Activated CD4-positive, alpha-beta T cell treated with anti-CD3 and anti-CD28 coated beads for 48 hours (primary cell): ENCODE measurements at places on chromosomes 5 and 9.
A peak's percentile ranks its signal among the peaks of the same experiment; 100 is the strongest.

- DNase-seq, result no peak
These were observed 81.3 kb upstream of the ERCC6L2 start for GRCh38 chr9:95793924-95794828.

- no peak for DNase-seq
These were observed 85.8 kb upstream of the IER5L start for GRCh38 chr9:129263836-129264235.

- peak; percentile 25 for DNase-seq
These were observed 30.4 kb upstream of the NOTCH1 start for GRCh38 chr9:136576269-136576626.

- DNase-seq, result no peak
These were observed 60.7 kb downstream of the TAF11L14 start for GRCh38 chr5:17694914-17695313.

DNA sequence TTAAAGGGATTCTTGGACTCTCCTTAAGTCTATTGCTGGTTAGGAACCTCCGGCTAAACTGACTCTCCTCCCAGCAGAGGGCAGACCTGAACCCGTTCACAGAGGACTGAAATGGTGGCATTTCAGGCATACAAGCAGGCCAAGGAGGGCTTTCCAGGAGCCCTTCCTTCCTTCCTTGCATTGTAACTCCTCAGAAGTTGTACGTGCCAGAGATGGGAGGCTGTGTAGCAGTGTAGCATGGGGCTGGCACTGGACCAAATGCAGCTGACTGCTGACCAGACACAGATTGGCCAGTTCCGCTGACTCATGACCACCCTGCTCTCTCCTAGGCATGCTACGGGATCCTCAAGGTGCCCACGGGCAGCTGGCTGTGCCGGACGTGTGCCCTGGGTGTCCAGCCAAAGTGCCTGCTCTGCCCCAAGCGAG is 36.4 kb downstream of the JADE2 start:
- no peak for DNase-seq

GRCh38 chr5:43020399-43020746 is 19.7 kb downstream of the ANXA2R start:
- peak; percentile 50 for DNase-seq

DNA sequence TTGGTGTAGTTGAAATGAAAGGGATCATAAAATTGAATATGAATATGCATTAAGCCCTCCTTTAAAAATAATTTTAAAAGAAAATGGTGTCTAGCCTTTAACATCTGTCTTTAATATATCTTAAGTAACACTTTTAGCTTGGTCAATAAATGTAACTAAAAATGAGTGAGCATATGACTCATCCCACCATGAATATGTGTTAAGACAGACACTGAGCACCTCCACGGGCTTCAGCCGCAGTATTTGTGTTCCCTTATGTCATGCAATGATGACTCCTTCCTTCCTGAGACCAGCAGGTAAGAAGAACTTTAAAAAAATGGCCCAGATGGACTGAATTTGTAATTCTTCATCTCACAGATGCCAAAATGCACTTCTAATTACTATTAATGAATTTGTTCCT is 563.2 kb downstream of the NR2F1-AS1 start:
- DNase-seq, result no peak

- DNase-seq, result peak; percentile 13
These were observed 72.7 kb downstream of the FAM78A start for GRCh38 chr9:131203431-131204218.

DNA sequence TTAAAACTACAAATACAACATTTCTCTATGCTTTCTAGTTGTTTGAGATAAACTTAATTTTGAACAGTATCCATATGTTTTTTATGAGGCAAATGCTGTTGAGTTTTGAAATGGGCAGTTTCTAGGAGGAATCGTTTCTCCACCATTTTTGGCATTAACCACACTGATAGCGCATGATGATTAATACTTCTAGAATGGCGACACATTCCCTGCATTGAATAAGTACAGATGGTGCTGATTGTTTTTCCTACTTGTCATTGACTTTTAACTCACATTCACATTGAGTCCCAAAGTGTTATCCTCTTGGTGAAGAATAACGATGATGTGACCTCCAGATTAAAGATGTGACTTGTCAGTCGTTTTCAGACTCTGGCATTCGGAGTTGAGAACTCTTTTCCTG is 6.5 kb upstream of the CCDC192 start:
- no peak for DNase-seq

DNA sequence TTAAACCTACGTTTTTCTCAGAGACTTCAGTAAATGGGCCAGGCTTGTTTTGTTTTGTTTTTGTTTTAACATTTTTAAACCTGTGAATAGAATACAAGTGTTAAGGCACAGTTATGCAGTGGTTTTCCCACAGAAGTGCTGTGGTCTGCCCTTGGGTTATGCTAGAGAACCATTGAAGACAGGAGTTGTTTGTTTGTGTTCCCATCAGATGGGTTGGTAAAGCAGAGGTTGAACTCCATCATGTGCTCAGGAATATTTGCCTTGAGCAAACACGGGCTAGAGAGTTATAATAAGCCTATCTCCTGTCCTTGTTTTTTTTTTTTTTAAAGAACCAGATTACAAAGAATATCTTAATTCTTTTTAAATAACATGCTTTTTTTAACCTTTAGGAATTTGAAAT is 28.5 kb downstream of the RHOBTB3 start:
- no peak for DNase-seq

DNA sequence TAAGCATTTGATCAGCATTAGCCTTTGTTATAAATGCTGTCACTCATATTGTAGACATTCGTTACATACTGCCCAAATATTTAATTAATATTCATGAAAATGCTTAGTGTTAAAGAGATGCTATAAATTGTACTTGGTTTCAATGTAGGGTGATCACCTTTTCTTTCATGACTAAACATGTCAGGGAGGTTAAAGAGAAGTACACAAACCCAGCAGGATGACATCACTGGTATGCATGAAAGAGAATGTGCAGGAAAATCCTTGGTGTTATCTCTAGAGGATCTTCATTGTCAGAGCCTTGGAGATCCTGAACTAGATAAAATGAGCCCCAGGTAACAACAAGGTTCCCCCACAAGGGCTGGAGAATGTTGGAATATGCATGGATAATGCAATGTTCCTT is 33.0 kb upstream of the SV2C start:
- DNase-seq, result no peak

DNA sequence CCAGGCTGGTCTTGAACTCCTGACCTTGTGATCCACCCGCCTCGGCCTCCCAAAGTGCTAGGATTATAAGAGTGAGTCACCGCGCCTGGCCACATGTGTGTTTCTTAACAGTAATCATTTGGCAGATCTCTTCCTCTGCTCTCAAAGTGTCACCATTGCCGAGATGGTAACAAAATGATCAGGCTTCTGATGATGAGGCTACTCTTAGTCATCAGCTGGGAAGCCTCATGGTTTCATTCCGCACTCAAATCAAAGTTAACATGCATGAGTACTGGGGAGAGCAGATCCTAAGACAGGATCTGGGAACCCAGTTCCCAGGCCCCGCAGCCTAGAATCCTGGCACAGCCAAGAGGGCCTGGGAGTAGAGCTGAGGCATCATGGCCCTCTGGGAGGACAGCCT is 27.4 kb downstream of the BARHL1 start:
- peak; percentile 40 for DNase-seq

GRCh38 chr5:14490309-14490711 is 91.3 kb upstream of the OTULINL start:
- DNase-seq, result no peak

- DNase-seq, result no peak
These were observed 267.9 kb upstream of the PDE4D start for GRCh38 chr5:60161340-60161934.

DNA sequence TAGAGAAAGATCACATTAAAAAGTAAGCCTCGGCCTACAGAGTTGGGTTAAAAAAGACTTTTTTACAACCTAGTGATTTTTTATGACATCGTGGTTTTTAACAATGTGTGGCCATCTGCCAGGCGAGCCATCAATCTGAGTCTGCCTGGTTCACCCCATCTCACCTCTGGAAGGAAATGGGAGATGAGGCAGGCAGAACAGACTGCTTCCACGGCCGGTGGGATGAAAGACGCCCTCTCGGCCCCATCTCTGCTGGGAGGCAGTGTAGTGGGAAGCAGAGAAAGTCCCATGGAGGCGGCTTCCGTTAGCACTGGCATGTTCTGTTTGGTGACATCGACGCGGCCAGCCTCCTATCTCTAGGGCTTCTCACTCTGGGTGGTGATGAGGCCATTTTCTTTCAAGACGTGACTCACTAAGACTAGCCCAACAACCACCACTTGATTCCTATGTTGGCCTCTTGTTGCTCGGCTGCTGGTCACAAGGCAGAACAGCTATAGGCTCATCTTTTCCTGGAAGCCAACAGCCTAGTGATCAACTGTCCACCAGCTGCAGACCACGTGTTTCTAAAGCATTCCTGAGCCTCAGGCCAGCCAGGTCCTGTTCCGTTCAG is 132.4 kb upstream of the OTULINL start:
- no peak for DNase-seq

DNA sequence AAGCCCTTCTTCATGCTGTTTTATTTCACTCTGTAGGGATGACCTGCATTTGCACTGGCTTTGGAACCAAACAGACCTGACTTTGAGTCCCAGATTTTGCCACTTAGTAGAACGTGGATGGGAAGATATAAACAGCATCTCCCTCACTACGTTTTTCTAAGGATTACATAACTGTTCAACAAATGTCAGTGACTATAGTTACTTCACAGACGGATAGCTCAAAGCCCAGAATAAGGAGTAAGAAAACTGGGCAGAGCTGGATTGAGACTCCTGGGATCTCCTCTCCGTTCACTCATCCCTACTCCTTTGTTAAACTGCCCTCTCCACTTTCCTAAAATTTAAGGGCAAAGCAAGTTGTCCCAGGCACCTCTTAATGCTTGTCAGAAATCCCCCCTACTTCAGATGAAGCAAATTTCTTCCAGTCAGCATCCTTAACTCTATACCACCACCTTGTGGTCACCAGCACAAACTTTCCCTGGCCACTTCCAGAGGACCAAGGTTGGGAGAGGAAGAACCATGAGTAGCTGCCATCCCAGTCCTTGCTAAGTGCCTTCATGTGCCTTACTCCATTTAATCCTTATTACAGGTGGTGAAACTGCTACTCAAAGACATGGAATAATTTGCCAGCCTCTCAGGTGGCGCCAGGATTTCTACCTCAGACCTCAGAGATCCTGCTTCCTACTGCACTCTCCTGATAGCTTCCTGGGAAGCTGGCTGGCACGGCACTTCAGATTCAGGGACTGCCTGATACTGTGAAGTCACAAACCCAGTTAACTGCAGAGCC is 38.4 kb downstream of the EGR1 start:
- peak; percentile 30 for DNase-seq

DNA sequence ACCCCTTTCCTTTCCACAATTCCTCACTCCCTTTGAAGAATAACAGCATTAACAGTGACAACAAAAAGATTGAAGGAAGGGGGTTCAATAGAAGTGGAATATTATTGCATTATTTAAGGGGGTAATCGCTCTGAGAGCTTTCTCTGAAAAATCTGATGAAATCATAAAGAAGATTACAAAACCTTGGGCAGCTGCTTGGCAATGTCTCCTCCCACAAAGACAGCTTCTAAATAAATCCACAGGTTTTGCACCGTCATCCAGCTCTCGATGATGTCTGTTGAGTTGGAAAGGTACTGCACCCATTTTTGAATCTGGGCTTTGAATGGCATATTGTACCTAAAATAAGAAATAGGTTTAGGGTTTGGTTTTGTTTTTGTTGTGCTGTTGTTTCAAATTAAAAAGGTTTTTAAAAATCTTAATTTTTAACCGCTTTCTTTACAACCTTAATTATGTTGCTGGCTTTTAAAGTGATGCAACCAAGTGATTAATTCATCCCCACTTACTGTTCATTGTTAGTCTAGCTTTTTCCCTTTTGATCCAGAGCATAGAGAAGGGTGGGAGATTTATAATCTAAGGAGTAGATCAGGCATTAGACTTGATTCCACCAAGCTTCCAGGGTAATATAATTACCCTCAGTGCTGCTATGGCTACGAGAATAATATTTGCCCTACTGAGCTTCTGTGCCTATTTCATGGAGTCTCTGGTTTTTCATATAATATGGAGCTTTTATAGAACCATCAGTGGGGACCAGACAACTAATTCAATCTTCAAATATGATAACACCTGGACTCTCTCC is 85.0 kb downstream of the DNAH5 start:
- DNase-seq, result no peak

GRCh38 chr9:17003576-17004240 is 131.1 kb upstream of the CNTLN start:
- DNase-seq, result no peak

DNA sequence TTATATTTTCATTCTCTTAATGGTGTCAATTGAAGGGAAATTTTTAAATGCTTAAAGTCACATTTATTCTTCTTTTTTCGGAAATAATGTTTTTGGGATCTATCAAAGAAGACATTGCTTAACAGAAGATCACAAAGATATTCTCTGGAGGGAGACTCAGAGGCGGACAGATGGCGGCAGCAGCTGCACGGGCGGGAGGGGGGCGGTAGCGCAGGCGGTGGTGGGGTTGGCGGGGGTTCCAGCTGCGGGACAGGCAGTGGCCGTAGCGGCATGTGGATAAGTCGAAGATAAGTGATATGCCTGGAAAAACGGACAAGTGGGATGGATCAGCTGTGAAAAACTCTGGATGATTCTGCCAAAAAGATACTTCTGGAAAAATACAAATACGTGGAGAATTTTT is 31.6 kb upstream of the ZDHHC11B start:
- no peak for DNase-seq

GRCh38 chr5:4570047-4570995 is 569.8 kb upstream of the ADAMTS16 start:
- no peak for DNase-seq

DNA sequence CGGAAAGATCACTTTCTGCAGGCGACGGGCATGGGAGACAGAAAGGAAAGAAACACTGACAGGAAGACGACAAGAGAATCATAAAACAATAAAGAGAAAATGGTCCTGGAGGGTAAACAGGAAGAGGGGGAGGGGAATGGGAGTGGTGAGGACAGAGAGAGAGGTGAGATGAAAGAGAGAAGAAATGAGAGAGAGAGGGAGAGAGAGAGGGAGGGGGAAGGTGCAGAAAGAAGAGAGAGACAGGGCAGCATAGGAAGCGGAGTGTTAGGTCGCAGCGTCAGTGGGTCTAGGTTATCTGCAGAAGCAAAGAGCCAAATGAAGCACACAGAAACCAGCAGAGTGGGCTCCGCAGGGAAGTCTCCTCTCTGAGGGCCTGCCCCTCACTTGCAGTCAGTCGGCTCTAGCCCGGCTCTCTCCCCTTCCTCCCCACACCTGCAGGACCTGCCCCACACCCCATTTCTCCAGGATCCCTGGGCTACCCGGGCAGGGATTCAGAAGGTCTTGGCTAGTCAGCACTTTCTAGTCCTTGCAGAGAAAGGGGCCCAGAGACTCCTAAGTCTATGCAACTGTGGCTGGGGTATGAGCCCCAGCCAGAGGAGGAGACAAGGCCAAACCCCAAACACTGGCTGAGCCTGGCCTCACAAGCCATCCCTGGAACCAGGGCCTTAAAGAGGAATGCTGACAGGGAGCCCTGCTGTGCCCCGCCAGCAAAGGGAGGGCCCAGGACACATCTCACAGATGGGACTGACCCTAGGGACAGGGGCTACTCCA is 29.7 kb upstream of the MEIKIN start:
- no peak for DNase-seq

GRCh38 chr5:73254642-73255041 is 81.6 kb downstream of the TMEM174 start:
- no peak for DNase-seq

GRCh38 chr9:26132746-26133312 is 454.6 kb upstream of the TUSC1 start:
- DNase-seq, result no peak
